ENCODE measurements at places on chromosomes 2 and 18.

DNA sequence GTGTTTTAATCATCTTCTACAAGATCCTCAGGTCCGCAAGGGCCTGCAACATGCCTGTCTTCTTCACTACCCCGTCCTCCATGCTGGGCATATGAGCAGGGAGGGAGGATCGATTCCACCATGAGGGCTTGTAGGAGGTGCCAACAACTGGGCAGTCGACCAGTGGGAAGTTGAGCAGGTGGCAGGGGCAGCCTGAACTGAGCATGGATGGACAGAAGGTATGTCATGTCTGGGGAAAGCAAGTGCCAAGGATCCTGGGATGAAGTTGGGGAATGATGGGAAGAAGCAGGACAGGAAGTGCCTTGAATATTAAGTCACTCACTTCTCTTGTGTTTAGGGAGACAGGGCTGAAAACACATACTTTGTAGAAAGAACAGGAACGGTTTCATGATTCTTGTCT, 44.7 kb downstream of the CTIF start:
- no peak for DNase-seq

DNA sequence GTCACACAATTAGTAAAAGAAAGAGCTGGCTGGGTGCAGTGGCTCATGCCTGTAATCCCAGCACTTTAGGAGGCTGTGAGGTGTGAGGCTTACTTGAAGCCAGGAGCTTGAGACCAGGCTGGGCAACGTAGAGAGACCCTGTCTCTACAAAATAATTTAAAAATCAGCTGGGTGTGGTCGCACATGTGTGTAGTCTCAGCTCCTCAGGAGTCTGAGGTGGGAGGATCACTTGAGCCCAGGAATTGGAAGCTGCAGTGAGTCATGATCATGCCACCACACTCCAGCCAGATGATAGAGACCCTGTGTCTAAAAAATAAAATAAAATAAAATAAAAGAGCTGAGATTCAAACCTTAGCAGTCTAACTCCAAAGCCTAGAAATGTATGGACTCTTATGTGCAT, 39.0 kb upstream of the NEDD4L start:
- DNase-seq, result no peak

DNA sequence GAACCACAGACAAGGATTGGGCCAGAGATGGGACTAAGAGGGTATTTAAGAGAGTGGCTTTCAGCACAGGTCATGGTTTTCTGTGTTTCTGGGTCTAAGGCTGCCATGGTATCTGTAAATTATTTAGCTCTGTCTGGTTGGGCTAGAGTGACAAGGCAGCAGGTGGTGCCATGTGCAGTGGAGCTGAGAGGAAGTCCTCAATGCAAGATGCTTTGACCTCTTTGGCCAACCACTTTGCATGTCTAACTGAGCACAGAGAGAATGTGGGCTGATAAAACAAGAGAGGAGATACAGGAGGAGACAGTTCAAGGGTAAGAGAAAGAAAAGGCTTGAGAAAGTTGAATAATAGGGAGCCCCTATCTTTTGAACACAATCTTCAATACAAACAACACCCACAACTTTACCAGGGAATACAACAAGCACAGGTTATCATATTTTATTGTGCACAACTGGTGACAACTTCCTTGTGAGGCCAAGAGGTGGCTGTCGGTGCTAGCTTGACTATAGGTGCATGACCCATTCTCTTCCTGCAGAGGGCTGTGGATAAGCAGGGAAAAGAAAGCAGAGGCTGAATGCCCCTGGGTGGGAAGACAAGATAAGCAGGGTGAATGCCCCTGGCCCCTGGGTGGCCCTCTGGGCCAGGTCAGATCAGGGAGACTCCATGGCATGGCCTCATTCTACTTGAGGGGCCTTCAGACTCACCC, 12.3 kb downstream of the FLACC1 start:
- no peak for DNase-seq

DNA sequence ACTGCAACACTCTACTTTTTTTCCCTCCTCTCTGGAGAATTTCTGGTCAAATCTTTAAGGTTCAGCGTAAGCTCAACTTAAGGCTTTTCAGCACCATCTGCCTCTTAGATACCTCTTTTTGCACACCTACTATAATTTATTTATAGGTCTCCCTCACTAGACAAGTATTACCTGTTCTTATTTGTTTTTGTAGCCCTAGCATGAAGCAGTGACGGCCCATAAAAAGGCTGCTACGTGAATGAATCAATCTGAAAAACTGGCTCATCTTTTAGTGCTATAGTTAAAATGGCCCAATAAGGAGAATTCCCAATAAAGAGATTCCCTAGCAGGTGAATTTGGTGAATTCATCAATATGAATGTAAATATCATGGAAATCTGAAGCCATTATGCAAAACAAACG, 6.5 kb downstream of the RNF149 start:
- no peak for DNase-seq

- no peak for DNase-seq
Measured at GRCh38 chr2:218370410-218371063, 11.5 kb upstream of the SLC11A1 start.

- DNase-seq, result no peak
Measured at GRCh38 chr2:126835261-126835660, 63.4 kb upstream of the TEX51 start.

- no peak for DNase-seq
Measured at GRCh38 chr2:181468811-181469210, 11.6 kb downstream of the ITGA4 start.

GRCh38 chr2:191051825-191052778, 38.1 kb upstream of the STAT1 start:
- DNase-seq, result no peak

DNA sequence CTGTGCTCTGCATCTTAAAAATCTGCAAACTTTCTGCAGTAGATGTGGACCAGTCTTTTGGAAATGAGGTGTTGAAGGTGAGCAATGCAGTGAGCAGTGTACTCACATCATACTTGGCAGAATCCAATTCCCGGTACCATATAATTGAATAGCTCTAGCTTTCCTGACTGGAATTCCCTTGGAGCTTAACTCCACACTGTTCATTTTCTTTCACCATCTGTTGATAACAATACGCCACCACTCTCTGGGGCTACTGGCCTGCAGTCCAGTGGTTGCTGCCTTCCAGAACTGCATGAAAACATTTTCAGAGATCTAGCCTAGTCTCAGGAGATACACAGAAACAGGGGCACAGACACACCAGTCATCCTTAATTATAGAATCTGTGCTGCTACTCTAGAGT, 820.0 kb upstream of the NXPH2 start:
- DNase-seq, result no peak

- peak; percentile 20 for DNase-seq
Measured at GRCh38 chr2:30266051-30266621, 34.8 kb downstream of the LBH start.

DNA sequence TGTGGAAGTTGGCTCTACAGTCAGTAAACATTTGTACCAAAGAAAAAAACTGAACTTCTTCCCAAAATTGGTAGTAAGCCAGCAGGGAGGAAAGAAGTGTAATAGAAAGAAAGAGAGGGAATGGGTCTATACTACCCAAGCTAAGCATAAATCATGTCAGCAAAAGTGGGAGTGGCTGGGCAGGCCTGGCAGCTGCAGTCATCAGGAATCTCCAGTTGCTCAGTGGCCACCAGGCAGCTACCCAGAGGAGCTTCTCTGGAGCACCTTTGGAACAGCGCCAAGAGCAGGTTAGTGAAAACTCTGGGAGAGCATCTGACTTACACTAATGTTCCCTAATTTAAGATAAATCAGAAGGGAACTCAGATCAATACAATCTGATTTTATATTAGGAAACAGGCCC, 14.3 kb downstream of the FRZB start:
- DNase-seq, result no peak

GRCh38 chr18:34707670-34708069, 2.4 kb upstream of the DTNA start:
- DNase-seq, result no peak

- no peak for DNase-seq
Measured at GRCh38 chr18:79937103-79937860, 14.2 kb downstream of the SLC66A2 start.

GRCh38 chr2:82839036-82839435, 1620.0 kb downstream of the SUCLG1 start:
- no peak for DNase-seq

GRCh38 chr18:58177004-58177717, 133.1 kb downstream of the NEDD4L start:
- no peak for DNase-seq

- DNase-seq, result no peak
Measured at GRCh38 chr2:209680596-209680995, 91.0 kb upstream of the UNC80 start.

DNA sequence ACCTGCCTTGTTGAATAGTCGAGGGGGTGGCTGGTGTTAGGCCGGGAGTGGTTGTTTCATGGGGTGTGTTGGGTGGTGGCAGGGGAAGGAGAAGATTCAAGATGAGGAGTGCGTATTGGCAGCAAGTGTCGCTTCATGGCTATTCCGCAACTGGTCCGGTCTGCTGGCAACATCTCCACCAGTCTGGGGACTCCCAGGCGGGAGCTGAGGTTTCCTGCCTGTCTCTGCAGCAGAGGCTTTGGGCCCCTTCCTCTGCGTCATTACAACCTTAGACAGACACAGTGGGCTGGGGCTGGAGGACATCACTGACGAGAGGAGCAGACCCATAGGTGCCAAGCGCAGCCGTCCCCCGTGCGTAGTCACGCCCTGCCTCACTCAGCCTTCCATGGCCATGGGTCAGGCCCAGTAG, 64.0 kb upstream of the MCFD2 start:
- no peak for DNase-seq

GRCh38 chr2:146927080-146927711, 917.6 kb upstream of the ACVR2A start:
- no peak for DNase-seq
